Body of pancreas (tissue), 4 donors: ENCODE measurements at places on chromosomes 4 and X. TPM values are rescaled to one million over a fixed set of nuclear protein-coding genes. Genes with fewer than 3 reads are reported as not detected.

The BST1 gene
- 1.6 TPM for total RNA-seq

The PABPC1L2A gene
- total RNA-seq = not detected

The UBQLN2 gene
- 7.9 TPM for total RNA-seq

The CSN1S1 gene
- total RNA-seq = 2.3 TPM

The CXCL9 gene
- total RNA-seq = 1.0 TPM

The KDR gene
- total RNA-seq = 12.9 TPM

The PABPC5 gene
- total RNA-seq = 0.26 TPM

The RBM46 gene
- not detected for total RNA-seq
